Skin of body (tissue), 3 donors: ENCODE measurements at places on chromosomes 2 and 18. TPM values are rescaled to one million over a fixed set of nuclear protein-coding genes. Genes with fewer than 3 reads are reported as not detected.

The AGPS gene
- 29.6 TPM for total RNA-seq

The RFTN2 gene
- total RNA-seq: 27.1 TPM

The UGT1A9 gene
- not detected for total RNA-seq

The LYG1 gene
- total RNA-seq: 0.59 TPM
